ENCODE measurements at places on chromosomes 12 and 14. TPM values are rescaled to one million over a fixed set of nuclear protein-coding genes. Genes with fewer than 3 reads are reported as not detected.

The SYT1 gene
- total RNA-seq: not detected

The ZNF705A gene
- total RNA-seq: not detected

The GMFB gene
- 46.4 TPM for total RNA-seq

DNA sequence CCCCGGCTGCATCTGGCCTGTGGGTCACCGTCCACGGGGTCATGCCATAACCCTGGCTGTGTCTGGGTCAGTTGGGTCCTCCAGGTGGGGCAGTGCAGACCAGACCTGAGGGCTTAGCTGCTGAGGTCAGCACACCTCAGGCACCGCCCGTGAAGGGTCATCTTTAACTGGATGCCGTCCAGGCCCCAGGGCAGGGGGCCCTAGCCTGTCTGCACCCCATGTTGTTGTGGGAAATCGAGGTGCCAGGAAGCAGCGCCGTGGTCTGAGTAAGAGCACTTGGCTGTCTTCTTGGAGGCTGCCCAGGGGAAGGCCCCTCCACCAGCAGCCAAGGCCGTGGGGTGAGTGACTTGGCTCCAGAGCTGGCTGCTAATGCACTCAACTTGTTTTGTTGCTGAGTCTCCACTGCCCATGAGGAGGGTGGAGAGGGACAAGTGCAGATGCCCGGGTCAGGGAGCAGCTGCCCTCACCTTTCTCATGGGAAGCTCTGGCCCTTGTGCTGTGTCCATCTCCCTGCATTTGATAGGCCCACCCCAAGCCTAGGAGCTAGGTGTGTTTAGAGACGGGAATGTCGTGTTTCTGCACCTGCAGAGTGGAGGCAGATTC is 317.2 kb downstream of the TMEM121 start:
- H3K4me3 ChIP-seq: no peak overlapping the region
- no peak overlapping the region for H3K27ac ChIP-seq
- H3K4me1 ChIP-seq: no peaks in the 10 kb centered on the region
- no peaks in the 10 kb centered on the region for H3K27me3 ChIP-seq
- H3K36me3 ChIP-seq: no peaks in the 10 kb centered on the region

- no peaks in the 10 kb centered on the region for H3K27me3 ChIP-seq
- peak overlapping the region; percentile 98 for H3K27ac ChIP-seq
These were observed 1.6 kb downstream of the ZFC3H1 start for GRCh38 chr12:71661977-71662530.

DNA sequence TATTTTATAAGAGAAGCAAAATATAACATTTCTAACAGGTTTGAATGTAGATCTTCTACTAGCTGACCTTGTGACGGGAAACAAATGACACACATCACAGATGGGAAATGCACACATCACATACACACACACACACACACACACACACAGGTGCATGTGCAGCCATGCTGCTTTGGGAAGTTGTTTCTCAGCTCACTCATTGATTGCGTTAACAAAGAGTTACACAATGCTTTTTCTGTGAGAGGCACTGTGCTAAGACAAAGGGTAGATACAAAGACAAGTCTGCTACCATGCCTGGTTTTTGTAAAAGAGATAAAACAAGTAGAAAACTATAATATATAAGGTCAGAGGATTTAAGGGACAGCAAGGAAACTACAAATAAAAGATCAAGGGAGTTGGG is 1.3 kb upstream of the NR1H4 start:
- no peak for DNase-seq
- no peak overlapping the region for H3K4me3 ChIP-seq
- H3K36me3 ChIP-seq: no peaks in the 10 kb centered on the region

GRCh38 chr14:23465261-23465660 is 4.2 kb upstream of the NGDN start:
- peaks cover 12% of the 10 kb centered on the region for H3K4me1 ChIP-seq
- DNase-seq: no peak
- H3K27me3 ChIP-seq: peaks cover 5% of the 10 kb centered on the region
- no peaks in the 10 kb centered on the region for H3K36me3 ChIP-seq
- no peak overlapping the region for H3K27ac ChIP-seq

DNA sequence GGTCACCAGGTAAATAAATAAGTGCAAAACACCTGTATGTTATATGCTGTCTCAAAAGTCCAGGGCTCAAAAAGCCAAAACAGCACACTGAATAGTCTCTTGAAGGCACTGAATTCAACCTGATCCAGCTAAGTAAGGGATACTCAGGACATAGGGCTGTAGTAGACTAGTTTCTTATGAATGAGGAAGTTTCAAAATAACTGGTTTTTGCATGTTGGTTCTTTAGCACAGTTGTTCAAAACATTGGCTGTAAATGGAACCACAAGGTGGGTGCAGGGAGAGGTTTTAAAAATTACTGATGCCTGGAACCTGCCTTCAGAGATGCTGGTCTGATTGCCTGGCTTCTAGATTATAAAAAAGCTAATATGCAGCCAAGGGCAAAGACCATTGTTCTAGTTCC is 34.1 kb downstream of the NDUFA12 start:
- no peaks in the 10 kb centered on the region for H3K27me3 ChIP-seq
- no peaks in the 10 kb centered on the region for H3K4me1 ChIP-seq
- no peak for DNase-seq
- no peak overlapping the region for H3K27ac ChIP-seq
- H3K4me3 ChIP-seq: no peak overlapping the region

- no peaks in the 10 kb centered on the region for H3K27me3 ChIP-seq
- H3K36me3 ChIP-seq: peaks cover 29% of the 10 kb centered on the region
- H3K4me3 ChIP-seq: no peak overlapping the region
- no peaks in the 10 kb centered on the region for H3K4me1 ChIP-seq
- H3K27ac ChIP-seq: no peak overlapping the region
- no peak for DNase-seq
These were observed 51.0 kb downstream of the SCFD1 start for GRCh38 chr14:30673071-30673470.

GRCh38 chr12:112319395-112319794 is 62.8 kb downstream of the HECTD4 start:
- H3K27ac ChIP-seq: no peak overlapping the region
- H3K4me1 ChIP-seq: no peaks in the 10 kb centered on the region
- H3K4me3 ChIP-seq: no peak overlapping the region

GRCh38 chr14:104972301-104973134 is 5.7 kb downstream of the AHNAK2 start:
- DNase-seq: no peak
- H3K27me3 ChIP-seq: peaks cover 13% of the 10 kb centered on the region
- H3K27ac ChIP-seq: no peak overlapping the region
- H3K4me3 ChIP-seq: no peak overlapping the region
- no peaks in the 10 kb centered on the region for H3K36me3 ChIP-seq

- H3K27ac ChIP-seq: no peak overlapping the region
- H3K36me3 ChIP-seq: peaks cover 65% of the 10 kb centered on the region
- DNase-seq: no peak
- no peak overlapping the region for H3K4me3 ChIP-seq
- no peaks in the 10 kb centered on the region for H3K27me3 ChIP-seq
These were observed 34.1 kb downstream of the PSMC1 start for GRCh38 chr14:90290337-90291011.

- DNase-seq: no peak
- no peak overlapping the region for H3K4me3 ChIP-seq
- H3K36me3 ChIP-seq: peaks cover 77% of the 10 kb centered on the region
- no peaks in the 10 kb centered on the region for H3K27me3 ChIP-seq
- H3K4me1 ChIP-seq: peaks cover 83% of the 10 kb centered on the region
These were observed 89.7 kb downstream of the LGMN start for GRCh38 chr14:92658684-92659083.

DNA sequence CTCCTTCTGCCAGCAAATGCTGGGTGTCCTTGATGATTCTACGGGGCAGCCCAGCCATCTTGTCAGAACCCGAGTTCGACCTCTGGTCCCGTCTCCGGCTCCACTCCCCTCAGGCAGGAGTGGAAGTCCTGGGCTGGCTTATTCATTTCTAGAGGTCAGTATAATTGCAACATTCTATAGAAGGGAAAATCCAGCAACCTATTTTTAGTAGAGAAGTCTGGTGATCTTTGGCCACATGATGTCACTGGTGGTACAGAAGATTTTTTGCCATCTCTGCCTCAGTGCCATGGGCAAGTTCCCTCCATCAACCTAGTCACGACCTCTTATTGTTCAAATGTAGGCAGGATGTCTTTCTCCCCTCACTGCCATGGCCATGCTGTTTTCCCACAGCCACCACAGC is 22.4 kb downstream of the OR10G2 start:
- no peaks in the 10 kb centered on the region for H3K4me1 ChIP-seq
- H3K36me3 ChIP-seq: no peaks in the 10 kb centered on the region
- no peak overlapping the region for H3K4me3 ChIP-seq
- DNase-seq: peak; percentile 12
- H3K27me3 ChIP-seq: peaks cover 3% of the 10 kb centered on the region
- H3K27ac ChIP-seq: no peak overlapping the region

GRCh38 chr12:2225696-2226095 is 172.9 kb downstream of the CACNA1C start:
- H3K27me3 ChIP-seq: no peaks in the 10 kb centered on the region
- H3K36me3 ChIP-seq: no peaks in the 10 kb centered on the region
- H3K4me3 ChIP-seq: no peak overlapping the region
- H3K4me1 ChIP-seq: peaks cover 3% of the 10 kb centered on the region
